ENCODE measurements at places on chromosomes 11 and 22. TPM values are rescaled to one million over a fixed set of nuclear protein-coding genes. Genes with fewer than 3 reads are reported as not detected.
A peak's percentile ranks its signal among the peaks of the same experiment; 100 is the strongest.

- DNase-seq, result no peak
Measured at GRCh38 chr22:46502440-46503175, 34.8 kb downstream of the CELSR1 start.

GRCh38 chr22:23117891-23118646 lies 23.7 kb downstream of the RSPH14 start:
- DNase-seq, result no peak

- DNase-seq, result no peak
Measured at GRCh38 chr11:86938900-86939880, 16.0 kb downstream of the FZD4 start.

- no peak for DNase-seq
Measured at GRCh38 chr11:1040428-1041148, 4.1 kb upstream of the MUC6 start.

- DNase-seq, result peak; percentile 58
Measured at GRCh38 chr11:119093942-119094815, 7.5 kb downstream of the DPAGT1 start.

- no peak for DNase-seq
Measured at GRCh38 chr22:25027959-25028840, 75.7 kb downstream of the KIAA1671 start.

DNA sequence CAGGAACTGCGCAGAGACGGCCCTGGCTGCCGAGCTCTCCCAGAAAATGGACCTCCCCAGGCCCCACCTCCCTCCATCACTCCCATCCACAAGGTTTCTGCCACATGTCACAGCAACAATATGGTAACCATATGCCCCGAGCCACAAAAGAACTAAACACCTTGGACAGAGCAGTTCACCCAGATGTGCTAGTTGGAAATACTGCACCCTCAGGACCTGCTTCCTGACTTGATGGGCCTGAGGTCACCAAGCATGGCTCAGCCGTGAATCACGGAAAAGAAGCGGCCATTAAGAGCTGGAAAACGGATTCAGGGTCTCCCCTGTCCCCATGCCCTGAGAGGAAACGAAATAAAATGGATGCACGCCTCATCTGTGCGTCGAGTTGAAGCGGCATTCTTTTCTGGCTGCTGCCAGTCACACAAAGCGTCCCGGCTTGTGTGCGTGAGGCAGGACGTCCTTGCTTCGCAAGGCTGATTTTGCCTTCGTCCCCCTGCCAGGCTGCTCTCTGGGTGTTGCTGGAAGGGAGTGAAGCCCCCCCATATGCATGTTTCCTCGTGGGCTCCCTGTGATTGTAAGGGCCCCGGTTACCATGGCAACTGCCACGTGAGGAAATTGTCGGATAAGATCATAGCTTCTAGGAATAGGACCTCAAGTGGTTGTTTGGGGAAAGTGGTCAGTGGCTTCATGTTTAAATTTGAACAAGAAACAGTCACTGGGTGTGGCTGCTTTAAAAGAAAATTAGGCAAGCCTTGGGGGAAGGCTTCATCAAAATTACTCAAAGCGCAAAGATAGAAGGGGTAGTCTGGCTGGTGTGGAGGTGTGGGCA lies 51.7 kb downstream of the FLI1 start:
- no peak for DNase-seq

DNA sequence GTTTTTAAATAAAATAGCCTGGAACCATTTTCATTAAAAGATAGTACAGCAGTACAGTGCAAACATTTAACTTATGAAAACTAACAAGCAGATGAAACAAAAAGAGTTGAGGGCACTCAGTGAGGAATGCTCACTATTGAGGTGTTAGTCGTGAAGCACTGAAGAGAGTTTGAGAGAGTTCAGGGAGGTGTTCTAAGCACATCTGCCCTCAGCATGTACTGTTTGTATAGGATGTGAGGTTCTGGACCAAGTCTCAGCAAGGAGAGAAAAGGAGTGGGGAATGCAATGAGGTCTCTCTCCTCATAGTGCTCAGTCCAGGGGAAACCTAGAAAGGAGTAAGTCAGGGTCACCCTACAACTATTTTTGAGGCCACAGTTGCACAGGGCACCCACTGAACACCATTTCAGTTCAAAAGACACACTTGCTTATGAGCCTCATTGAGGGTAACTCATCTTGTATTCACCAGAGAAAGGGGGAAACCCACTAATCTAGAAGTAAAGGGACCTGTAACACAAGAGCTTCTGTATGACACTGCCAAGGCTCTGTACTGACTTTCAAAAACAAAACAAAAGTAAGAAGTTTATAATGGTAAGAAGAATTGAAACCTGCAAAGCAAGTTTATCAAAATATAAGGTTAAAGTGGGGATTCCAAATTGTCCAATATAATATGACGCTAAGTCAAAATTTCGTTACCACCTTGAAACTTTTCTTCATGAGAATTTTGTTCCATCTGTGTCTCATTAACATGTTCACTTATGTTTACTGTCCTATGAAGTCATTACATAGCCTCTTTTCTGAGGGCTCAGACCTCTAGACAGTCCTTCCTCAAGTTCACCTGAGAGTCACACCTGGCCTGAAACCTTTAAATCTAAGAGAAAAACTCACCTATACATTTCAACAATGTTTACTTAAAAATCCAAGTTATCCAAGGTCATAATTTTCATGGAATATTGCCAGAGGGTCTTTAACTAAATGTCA lies 275.3 kb downstream of the ETS1 start:
- no peak for DNase-seq

- no peak for DNase-seq
Measured at GRCh38 chr11:128755564-128755963, 61.7 kb downstream of the FLI1 start.

- no peak for DNase-seq
Measured at GRCh38 chr11:2708151-2708581, 8.4 kb upstream of the KCNQ1OT1 start.

- peak; percentile 76 for DNase-seq
Measured at GRCh38 chr22:39388261-39389011, 11.1 kb upstream of the TAB1 start.

DNA sequence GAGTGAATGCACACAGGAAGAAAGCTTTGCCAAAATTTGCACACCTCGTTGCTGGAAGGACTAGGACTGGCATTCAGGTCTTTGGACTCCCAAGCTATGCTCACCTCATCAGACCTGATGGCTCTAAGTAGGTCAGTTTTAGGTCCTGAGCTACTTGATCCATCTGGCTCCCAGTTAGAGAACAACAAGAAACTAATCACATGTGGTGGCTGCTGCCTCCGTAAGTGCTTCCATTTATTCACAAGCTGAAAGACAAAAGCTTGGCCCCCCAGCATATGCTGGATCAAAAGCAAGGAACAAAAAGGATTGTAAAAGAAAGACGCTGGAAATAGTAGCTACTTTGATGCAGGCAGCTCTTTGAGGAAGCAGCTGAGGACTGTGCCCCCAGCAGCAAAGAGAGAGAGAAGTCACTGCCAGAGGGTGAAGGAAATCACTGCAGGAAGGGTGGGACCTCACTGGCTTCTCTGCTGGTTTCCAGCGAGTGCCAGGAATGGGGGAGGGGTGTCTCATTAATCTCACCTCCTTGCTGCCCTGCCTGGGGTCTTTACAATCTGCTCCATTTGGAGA lies 268.9 kb downstream of the KIRREL3 start:
- no peak for DNase-seq

DNA sequence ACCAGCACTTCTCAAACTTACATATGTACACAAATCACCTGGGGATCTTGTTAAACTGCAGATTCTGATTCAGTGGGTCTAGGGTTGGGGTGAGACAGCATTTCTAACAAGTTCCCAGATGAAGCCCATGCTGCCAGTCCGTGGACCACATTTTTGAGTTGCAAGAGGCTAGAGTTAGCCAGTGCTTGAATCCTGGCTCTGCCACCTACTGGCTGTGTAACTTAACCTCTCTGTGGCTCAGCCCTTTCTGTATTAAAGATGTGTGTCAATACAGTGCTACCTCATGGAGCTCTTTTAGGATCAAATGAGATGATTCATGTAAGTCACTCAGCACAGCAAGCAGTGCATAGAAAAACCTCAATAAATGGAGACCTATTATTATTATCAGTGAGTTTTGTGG lies 90.2 kb upstream of the ISX start:
- DNase-seq, result no peak

GRCh38 chr11:12485328-12485727 lies 108.0 kb downstream of the PARVA start:
- no peak for DNase-seq

- no peak for DNase-seq
Measured at GRCh38 chr11:43579171-43579918, 101.2 kb upstream of the HSD17B12 start.

DNA sequence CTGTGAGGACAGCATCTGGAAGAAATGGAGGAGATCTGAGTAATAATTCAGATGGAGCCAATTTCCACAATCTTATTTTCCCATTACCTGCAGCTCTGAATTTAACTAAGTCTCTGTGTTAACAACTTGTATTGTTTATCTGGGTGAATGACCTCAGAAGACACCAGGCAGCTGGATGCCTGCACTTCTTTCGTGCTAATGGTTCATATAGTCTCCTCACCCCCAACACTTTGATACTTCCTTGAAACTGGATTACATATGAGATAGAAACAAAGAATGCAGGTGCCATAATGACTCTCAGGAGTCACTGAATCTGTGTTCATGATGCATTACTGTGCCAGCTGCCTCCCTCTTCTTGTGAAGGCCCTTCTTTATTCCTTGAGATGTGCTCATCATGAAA lies 125.6 kb upstream of the VPREB1 start:
- no peak for DNase-seq

- DNase-seq, result no peak
Measured at GRCh38 chr11:12408156-12408770, 30.9 kb downstream of the PARVA start.

- no peak for DNase-seq
Measured at GRCh38 chr22:38086942-38087341, 3.0 kb upstream of the SLC16A8 start.

- no peak for DNase-seq
Measured at GRCh38 chr11:120001178-120002090, 136.5 kb downstream of the TRIM29 start.

DNA sequence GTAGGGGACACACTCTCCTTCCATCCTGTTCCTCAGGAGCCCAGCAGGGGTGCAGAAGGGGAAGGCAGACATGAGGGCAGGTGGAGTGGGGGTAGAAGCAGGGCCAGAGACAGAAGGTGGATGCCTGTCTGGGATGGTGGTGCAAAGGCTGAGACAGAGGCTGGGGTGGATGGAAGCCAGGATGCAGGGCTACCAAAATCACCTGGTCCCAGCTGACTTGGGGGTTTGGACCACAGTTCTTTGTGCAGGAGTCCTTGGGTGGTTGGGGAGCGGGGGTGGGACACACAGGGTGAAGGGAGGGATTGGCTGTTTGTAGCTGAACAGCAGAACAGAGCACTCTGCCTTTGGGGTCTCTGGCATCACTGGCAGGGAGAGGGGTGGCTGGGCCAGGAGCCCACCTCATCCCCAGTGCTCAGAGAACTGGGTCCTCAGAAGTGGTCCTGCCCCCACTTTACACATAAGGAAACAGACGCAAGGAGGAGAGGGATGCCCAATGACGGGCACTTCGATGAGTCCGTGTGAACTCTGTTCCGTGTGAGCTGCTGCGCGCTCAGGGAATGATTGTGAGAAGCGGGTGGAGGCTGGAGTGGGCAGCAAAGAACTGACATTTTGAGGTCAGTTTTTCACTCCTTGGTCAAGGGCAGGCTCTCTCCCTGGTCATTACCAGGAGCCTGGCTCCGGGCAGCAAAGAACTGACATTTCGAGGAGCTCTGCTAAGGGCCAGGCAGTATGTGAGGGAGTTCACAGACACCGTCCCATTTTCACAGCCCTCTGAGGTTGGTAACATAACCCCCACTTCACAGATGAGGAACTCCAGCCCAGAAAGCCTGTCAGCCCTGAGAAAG lies 1.9 kb downstream of the TAGLN start:
- no peak for DNase-seq

DNA sequence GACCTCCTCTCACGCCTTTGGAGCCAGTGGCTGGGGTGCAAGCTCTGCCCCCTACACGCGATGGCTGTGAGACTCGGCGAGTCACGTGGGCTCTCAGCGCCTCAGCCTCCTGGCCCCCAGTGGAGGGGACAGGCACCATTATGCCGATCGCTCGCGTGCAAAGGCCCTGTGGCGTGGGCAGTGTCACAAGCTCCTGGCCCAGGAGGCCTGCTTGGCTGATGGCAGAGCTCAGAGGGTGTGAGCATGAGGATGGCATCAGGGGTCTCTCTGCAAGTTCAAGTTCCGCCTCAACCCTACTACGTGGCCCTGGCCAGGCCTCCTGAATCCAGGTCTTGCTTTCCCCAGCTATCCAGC lies 90.8 kb upstream of the KCNQ1OT1 start:
- DNase-seq, result peak; percentile 36

DNA sequence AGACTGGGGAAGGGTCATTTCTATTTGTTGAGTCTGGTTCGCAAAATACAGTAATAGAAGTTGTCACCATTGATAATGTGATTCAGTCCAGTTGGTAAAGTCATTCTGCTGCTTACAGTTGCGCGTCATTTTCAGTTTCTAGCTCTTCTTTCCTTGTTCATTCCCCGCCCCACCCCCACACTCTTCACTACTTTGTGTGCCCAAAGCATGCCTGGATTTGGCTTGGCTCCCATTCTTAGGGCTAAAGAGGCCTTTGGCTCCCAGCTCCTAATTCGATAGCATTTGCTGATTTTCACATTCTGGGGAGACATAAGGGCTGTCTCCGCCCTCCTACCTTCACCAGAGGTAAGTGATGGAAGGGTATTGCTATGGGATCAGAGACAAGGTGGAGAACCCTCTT lies 43.0 kb downstream of the CECR2 start:
- no peak for DNase-seq

GRCh38 chr22:41964112-41964491 lies 5.1 kb upstream of the SEPTIN3 start:
- DNase-seq, result no peak

- no peak for DNase-seq
Measured at GRCh38 chr11:13429836-13430235, 33.2 kb downstream of the BTBD10 start.

Gene OR51B4
- 0.42 TPM for total RNA-seq

Gene OR10D3
- total RNA-seq, result not detected

Gene MOGAT2
- 8.2 TPM for total RNA-seq

Gene CCDC116
- 0.57 TPM for total RNA-seq

Gene TMEM126A
- total RNA-seq, result 23.8 TPM

Gene PRG3
- total RNA-seq, result not detected

Gene SLC39A13
- 40.4 TPM for total RNA-seq

Gene PTDSS2
- total RNA-seq, result 28.6 TPM

Gene SULT4A1
- total RNA-seq, result 1.8 TPM

Gene GRK3
- 21.6 TPM for total RNA-seq

Gene PANX2
- total RNA-seq, result 1.9 TPM

Gene OR4A15
- total RNA-seq, result not detected

Gene KRTAP5-8
- 5.0 TPM for total RNA-seq

Gene SORL1
- 134 TPM for total RNA-seq

Gene KCTD21
- total RNA-seq, result 6.7 TPM

Gene PPFIBP2
- 415 TPM for total RNA-seq

Data from ureter (tissue), 1 donor.